ENCODE measurements at places on chromosomes 3 and 15.

- no peak for DNase-seq
These were observed 1141.0 kb downstream of the IGSF11 start for GRCh38 chr3:117893638-117894037.

DNA sequence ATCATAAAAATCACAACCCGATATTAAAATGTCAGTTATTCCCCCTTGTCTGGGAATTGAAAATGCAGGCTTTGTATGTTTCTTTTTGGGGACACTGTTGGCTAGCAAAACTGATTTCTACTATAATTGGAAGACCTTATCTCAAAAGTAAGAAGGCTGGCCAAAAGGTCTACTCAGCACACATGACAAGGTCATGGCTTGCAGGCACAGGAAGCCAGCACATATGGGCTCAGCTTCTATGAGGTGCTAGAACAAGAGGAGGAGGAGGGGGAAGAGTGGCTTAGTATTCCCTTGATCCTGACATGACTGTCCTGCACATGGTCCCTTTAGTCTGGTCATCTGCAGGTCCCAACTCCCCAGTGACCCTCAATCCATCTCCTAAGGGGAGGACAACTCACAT lies 681.2 kb downstream of the SQOR start:
- no peak for DNase-seq

- no peak for DNase-seq
These were observed 220.6 kb downstream of the SLCO3A1 start for GRCh38 chr15:92074101-92074500.

- DNase-seq: no peak
These were observed 10.7 kb downstream of the NFKBIZ start for GRCh38 chr3:101859882-101860448.

GRCh38 chr3:124877674-124878073 lies 9.5 kb downstream of the ITGB5 start:
- DNase-seq: no peak

GRCh38 chr3:59677747-59678702 lies 628.2 kb upstream of the CFAP20DC start:
- no peak for DNase-seq

- no peak for DNase-seq
These were observed 72.7 kb downstream of the SCN5A start for GRCh38 chr3:38576526-38577370.

DNA sequence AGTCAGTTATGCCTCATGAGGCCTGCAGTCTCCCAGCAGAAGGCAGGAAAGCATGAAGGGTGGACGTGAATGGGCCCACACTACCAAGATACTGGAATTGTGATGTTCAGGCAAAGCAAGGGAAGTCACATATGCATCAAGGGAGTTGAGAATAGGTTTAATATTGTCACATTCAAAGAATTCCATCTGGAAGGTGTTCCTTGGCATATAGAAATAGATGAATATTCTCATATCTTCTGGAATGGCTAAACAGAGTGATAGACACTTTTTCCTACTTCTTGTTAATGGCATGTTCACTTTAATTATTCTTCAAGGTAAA lies 103.7 kb downstream of the CMSS1 start:
- DNase-seq: no peak

DNA sequence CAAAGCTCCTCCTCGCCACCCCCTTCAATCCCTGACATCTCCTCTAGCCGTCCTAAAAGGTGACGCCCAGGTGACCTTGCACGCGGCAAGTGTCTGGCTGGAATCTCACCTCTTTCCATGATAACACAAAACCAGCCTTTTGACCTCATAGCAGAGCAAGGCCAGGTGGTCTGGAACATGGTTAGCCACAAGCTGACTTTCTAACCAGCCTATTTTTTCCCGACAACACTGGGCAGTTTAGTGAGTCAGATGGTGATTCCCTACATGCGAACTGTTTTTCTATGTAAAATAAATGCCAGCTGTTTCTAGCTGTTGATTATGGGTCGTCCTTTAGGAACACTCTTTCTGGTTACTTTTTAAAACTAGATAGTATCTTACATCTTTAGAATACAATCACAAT lies 243.0 kb downstream of the CD47 start:
- no peak for DNase-seq

DNA sequence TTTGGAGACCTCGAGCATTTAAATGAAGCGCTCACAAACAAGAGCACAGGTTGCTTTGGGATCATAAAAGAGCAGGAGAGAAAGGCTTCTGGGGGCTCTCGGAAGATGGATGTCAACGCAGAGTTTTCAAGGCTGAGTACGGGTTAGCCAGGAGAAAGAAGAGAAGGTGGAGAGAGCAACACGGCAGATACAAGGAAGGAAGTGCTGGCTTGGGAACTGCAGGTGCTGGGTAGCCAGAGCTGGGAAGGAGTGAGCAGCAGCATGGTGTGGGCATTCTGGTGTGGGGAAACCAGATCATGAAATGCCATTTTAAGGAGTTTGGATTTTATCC lies 580 bp upstream of the RUBCN start:
- DNase-seq: no peak

DNA sequence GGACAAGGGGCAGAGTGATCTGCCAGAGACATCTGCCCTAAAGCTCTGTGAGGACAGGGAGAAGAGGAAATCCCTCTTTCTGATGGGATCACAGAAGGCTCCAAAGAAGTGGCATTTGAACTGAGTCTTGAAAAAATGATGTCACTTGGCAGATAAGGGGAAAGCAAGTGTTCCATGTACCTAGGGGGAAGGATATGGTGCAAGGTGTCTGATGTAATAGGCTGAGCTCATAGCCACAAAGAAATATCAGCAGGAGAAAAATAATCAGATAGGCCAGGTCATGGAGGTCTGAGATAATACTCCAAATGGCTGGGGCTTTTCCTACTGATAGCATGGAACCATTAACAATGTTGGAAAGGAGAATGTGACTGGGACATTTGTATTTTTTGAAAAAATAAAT lies 468.4 kb upstream of the MDFIC2 start:
- no peak for DNase-seq

- peak; percentile 32 for DNase-seq
These were observed 51.6 kb upstream of the CMTM7 start for GRCh38 chr3:32340039-32340438.

GRCh38 chr15:58748040-58748851 lies 1.3 kb downstream of the ADAM10 start:
- peak; percentile 59 for DNase-seq

DNA sequence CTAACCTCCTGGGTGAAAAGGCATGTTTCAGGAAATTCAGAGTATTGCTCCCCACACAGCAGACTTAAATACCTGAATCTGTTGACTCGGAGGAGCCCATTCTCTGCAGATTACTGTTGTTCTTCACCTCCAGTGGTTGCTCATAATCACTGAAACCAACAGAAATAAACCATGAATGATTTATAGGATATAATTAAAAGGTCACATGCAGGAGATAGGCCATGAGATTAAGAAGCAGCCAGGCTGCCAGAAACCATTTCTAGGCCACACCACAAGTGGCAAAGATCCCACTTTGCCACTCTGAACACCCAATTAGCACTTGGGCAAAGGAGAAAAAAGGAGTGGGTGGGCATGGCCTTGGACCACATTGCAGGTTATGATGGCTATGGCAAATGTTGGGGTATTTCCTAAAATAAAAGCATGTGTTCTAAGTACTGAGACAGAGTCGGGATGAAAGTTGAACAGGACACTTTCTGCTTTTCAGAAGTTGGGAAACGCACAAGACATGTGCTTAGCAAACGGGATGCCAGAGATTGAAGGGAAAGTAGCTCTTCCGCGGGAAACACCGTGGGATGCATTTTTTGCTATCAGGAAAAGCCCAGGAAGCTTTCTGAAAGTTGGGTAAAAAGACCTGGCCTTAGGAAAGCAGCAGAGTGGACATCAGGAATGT lies 1.5 kb downstream of the CDC25A start:
- DNase-seq: no peak

GRCh38 chr15:80984856-80985255 lies 4.8 kb downstream of the MESD start:
- peak; percentile 75 for DNase-seq

DNA sequence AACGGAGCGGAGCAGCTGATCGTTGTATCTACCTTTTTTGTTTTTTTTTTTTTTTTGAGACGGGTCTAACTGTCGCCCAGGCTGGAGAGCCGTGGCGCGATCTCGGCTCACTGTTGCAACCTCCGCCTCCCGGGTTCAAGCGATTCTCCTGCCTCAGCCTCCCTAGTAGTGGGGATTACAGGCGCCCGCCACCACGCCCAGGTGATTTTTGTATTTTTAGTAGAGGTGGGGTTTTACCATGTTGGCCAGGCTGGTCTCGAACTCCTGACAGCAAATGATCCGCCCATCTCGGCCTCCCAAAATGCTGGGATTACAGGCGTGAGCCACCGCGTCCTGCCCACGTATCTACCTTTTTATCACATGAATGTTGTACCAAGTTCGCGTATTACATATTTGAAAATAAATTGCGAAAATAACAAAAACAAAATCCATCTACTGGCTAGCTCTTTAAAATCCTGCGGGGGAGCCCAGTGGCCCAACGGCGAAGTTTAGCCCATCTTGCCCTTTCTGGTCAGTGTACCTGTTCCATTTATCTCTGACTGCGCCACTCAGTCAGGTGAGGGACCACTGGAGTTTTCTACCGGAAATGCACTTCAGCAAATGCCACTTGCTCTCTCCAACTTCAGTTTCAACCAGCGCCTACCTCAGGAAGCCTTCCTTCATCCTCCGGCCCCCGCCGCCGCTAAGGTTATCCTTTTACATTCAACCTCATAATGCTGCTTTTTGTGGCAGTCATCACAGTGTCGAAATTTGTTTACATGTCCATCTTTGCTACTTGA lies 1.2 kb upstream of the EIF3J start:
- no peak for DNase-seq

DNA sequence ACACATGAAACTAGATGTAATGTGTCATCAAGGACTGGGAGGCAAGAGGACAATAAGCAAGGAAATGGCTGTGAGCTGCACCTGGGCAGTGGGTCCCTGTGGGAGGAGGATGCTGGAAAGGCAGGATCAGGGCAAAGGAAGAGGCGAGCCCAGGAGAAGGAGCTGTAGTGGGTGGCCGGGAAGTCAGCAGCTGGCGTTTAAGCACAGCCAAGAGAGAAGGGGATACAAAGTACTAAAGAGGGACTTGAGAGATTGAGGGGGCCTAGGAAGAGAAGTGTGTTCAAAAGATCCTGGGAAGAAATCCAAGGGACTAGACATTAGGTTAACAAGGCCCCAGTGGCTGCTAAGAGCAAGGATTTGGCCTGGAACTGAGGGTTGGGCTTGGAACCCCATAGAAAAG lies 188.5 kb upstream of the SLC24A5 start:
- DNase-seq: no peak

GRCh38 chr15:76566276-76566675 lies 229.7 kb downstream of the ISL2 start:
- DNase-seq: no peak

DNA sequence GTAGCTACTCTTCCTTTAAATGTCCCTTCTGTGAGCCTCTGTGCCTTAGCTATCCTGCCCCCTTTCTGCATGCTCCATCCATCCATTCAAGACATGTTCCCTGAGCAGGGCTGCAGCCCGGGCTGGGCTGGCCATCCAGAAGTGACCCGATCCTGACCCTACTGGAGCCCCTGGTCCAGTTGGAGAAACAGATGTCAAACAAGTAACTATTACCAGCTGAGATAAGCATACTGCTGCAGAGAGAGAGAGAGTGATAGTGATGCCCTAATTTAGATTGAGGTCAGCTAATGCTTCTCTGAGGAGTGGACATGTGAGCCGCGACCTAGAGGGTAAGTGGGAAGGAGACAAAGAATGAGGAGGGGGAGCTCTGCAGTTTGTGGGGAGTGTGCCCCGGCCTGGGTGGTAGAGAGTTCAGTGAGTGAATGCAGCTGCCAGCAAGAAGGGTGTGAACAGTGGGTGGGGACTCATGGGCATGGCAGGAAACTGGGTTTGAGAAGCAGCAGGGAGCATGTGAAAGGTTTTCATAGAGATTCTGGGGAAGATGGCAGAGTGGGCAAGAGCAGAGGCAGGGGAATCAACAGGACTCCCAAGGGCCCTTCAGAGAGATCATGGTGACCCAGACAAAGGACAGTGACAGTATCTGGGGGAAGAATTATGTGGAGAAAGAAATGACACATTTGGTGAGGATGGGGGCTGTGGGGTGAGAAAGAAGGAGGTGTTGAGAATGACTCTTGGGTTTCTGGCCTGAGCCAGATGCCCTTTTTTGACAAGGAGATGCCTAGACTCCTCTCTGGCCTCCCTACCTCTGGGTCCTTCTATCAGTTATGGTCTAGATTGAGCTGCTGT lies 44.9 kb downstream of the CHCHD6 start:
- no peak for DNase-seq

DNA sequence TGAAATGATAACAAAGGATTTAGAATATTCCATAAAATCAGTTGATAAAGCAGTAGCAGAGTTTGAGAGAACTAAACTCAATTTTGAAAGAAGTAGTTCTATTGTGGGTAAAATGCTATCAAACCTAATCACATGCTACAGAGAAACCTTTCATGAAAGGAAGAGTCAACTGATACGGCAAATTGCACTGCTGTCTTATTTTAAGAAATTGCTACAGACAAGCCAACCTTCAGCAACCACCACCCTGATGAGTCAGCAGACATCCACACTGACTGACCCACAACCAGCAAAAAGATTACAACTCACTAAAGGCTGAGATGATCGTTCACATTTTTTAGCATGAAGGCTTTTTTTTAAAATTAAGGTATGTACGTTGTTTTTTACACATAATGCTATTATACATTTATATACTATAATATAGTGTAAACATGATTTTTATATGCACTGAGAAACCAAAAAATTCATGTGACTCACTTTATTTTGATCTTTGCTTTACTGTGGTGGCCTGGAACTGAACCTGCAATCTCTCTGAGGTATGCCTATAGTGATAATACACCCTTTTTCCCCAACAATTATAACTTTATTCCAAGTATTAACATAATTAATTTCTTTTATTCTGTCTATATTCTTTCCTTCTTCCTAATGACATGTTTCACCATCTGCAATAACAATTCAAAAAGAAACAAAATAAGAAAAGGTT lies 109.9 kb downstream of the TBC1D5 start:
- no peak for DNase-seq

DNA sequence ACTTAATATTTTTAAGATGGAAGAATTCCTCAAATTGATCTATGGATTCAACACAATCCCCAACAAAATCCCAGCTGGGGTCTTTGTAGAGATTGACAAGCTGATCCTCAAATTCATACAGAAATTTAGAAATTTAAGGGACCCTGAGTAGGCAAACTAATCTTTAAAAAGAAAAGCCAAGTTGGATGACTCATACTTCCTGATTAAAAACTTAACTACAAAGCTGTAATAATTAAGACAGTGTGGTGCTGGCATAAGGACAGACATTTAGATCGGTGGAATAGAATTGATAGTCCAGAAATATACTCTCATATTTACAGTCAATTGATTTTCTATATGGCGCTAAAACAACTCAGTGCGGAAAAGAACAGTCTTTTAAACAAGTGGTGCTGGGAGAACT lies 11.6 kb downstream of the FAM162A start:
- no peak for DNase-seq

DNA sequence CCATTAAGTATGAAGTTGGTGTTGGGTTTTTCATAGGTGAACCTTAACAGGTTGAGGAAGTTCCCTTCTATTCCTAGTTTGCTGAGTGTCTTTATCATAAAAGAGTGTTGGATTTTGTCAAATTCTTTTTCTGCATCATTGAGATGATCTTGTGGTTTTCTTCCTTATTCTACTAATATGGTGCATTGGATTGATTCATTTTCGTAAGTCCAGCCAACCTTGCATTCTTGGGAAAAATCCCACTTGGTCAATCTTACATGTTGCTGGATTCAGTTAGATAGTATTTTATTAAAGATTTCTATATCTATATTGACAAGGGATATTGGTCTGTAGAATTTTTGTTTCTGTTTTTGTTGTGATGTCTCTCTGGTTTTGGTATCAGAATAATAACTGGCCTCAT lies 83.7 kb upstream of the C15orf39 start:
- DNase-seq: no peak

- DNase-seq: no peak
These were observed 222.0 kb downstream of the P3H2 start for GRCh38 chr3:189898559-189899153.

Measured in B cell (primary cell).